CD4-positive, alpha-beta T cell treated with Interleukin-21 for 1 hour (primary cell): ENCODE measurements at places on chromosomes 1 and 21.

DNA sequence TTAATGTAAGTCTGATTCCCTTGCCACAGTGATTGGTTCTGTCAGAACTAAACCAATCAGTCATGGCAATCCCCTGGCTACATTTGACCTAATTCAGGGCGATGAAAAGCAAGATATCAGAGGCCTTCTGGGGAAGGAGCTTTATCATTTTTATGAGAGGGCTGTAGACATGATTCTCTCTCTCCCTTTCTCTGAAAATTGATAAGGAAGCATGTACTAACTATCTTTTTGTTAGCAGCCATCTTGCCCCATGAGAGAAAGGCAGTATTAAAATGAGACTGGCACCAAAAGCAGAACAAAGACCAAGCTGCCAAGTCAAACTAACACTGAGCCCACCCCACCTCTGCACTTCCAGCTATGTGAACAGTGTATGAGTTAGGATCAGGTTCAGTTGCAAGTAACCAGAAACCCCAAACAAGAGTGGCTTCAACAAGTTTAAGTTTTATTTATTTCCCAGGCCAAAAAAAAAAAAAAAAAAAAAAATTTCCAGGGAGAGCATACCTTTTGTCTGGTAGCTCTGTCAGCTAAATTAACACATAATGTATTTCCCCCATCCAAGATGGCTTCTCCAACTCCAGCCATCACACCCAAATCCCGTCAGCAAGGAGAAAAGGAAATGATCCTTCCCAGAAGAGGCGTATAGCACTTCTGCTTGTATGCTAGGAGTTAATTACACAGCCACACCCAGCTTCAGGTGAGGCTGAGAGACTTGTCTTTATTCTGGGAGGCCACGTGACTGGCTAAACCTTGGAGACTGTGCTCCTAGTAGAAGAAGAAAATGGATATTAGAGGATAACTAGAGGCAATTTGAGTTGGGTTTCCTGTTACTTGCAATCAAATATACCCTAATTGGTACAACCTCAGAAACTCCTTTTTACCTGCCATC is 105.8 kb upstream of the RALGPS2 start:
- DNase-seq, result no peak

- DNase-seq, result no peak
These were observed 70.1 kb downstream of the EPHB2 start for GRCh38 chr1:22780696-22781095.

DNA sequence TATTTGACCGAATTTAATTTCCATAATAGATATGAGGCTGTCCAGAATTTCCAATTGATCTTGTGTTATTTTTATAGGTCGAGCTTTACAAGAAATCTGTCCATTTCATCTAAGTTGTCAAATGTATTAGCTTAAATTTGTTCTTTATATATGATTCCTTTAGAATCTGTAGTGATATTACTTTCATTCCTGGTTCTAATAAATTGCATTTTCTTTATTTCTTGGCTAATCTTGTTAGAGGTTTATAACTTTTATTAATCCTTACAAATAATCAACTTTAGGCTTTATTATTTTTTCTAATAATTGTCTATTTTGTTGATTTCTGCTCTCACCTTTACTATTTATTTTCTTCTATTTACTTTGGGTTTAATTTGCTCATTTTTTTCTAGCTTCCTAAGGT is 14.0 kb downstream of the IFT25 start:
- no peak for DNase-seq

- no peak for DNase-seq
These were observed 296.2 kb downstream of the NEGR1 start for GRCh38 chr1:71986160-71986559.

- DNase-seq, result no peak
These were observed 7.1 kb upstream of the PHLDA3 start for GRCh38 chr1:201475915-201476669.

GRCh38 chr1:42646056-42646455 is 12.2 kb upstream of the PPIH start:
- DNase-seq, result no peak

DNA sequence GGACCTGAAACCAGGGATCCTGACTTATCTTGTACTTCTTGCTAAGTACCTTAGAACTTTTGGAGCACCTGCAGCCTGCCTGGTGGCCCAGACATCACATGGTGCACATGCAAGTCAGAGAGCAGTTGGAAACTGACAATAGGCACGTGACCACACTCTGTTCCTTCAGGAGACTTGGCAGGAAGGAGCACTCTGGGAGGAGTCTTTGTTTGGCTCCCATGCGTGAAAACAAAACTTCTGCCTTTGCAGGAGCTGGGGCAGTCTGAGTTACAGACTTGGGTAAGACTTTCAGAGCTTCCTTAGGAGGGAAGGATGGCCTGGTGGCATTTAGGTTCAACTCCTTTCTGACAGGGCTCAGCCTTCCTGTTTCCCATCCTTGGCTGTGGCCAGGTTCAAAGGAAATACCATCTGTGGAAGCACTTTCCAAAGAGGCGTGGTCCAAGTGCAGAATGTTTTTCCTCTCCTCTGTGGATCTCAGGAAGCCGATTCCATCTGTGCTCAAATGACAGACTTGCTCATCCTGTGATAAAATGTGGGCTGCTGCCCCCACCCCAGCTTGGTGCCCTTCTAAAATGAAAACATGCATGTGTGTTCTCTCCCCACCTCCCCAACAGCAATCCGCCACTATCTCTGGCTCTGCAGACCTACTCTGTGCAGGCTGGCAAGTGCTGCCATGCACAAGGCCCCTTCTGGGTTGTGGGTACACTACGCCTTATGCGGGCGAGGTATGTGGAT is 14.1 kb upstream of the ZNF436 start:
- no peak for DNase-seq

DNA sequence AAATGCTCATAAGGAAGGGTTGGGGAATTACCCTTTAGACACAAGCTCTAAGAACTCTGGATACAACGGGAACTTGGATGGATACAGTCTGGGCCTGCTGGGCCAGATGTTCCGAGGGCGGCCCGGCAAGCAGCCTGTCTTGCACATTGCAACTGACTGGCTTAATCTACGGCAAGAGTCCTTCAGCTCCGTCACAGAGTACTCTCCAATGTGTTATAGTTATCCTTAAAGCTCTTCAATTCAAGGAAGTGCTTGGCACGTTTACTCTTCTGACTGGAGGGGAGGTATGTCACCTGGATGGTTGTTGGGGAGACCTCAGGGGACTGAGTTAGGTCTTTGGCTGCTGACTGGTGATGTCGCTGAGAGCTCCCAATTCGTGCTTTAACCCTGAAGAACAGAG is 1.1 kb upstream of the CFAP141 start:
- DNase-seq, result no peak

GRCh38 chr1:23392125-23392855 is 22.7 kb upstream of the ZNF436 start:
- no peak for DNase-seq

DNA sequence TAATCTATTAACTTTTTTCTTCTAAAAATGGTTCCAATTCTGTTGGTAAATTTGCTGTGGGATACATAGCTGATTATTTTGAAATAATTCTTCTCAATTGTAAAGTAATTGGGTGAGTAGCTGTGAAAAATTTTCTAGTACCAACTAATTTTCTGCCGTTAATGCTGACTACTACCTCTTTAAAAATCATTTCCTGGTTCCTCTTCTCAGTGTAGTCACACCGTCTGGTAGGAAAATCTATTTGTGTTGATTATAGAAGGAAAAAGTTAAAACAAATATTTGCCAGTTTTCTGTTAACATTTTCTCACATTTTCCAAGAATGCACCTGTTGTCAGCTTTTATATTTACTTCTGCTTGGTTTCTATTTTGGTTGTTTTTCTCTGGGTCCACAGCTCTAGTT is 82.0 kb downstream of the MAP3K21 start:
- DNase-seq, result no peak

DNA sequence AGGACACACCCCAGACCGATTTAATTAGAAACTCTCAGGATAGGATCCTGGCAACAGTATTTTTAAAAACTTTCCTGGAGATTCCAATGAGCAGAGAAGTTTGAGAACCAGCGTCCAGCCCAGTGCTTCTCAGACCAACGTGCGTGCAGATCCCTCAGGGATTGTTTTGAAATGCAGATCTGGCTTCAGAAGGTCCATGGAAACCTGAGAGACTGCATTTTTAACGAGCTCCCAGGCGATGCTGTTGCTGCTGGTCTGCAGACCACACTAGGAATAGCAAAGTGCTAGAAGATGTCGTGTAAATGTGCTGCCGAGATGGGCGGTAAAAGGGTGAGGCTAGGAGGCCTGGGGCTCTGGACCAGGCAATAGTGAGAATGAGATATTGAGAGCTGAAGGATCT is 18.4 kb upstream of the CASQ1 start:
- no peak for DNase-seq

- DNase-seq, result no peak
These were observed 78.5 kb downstream of the BACH1 start for GRCh38 chr21:29377266-29377665.
